ENCODE measurements at places on chromosomes 12 and 14. TPM values are rescaled to one million over a fixed set of nuclear protein-coding genes. Genes with fewer than 3 reads are reported as not detected.

Gene SDSL
- total RNA-seq: 0.37 TPM

Gene FOXA1
- total RNA-seq: not detected

Gene SPPL3
- total RNA-seq: 23.3 TPM

Gene FOXG1
- not detected for total RNA-seq

Gene GPR137C
- total RNA-seq: 0.73 TPM
